Neuronal stem cell (in vitro differentiated cells): ENCODE measurements at places on chromosomes 3 and 15.

DNA sequence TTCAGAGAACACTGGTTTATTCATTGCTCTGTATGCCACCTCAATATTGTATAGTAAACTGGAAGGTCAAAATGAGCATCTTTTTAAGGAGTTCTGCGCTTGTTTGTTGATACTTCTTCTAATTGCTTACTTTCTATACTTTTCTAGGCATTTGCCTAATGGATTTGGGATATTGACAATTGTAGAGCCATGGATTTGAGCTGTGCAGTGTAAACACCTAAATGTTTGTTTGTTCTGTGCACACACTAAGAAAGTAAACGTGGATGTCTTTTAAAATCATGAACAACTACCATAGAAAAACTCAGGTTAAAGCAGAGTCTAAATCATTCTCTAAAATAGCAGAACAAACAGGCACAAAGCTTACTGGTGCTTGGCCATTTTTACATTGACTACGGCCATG is 436.6 kb upstream of the GBE1 start:
- DNase-seq = no peak

DNA sequence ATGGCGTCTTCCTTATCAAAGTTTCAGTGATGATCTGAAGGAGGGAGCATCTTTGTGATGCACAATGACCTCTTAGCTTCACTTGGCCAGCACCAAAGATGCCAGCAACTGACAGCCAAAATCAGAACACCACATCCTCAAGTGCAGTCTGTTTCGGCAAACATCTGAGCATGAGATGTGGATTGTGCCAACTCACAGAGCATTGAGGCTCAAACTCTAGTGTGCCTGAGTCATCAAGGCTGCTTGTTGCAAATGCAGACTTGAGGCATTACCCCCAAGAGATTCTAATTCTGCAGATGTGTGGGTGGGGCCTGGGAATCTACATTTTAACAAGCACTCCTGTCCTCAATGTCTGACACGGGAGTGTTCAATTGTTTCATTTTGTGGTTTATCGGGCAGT is 35.8 kb downstream of the ABHD5 start:
- no peak for DNase-seq

- DNase-seq = no peak
Measured at GRCh38 chr3:28124882-28125281, 116.5 kb upstream of the CMC1 start.

DNA sequence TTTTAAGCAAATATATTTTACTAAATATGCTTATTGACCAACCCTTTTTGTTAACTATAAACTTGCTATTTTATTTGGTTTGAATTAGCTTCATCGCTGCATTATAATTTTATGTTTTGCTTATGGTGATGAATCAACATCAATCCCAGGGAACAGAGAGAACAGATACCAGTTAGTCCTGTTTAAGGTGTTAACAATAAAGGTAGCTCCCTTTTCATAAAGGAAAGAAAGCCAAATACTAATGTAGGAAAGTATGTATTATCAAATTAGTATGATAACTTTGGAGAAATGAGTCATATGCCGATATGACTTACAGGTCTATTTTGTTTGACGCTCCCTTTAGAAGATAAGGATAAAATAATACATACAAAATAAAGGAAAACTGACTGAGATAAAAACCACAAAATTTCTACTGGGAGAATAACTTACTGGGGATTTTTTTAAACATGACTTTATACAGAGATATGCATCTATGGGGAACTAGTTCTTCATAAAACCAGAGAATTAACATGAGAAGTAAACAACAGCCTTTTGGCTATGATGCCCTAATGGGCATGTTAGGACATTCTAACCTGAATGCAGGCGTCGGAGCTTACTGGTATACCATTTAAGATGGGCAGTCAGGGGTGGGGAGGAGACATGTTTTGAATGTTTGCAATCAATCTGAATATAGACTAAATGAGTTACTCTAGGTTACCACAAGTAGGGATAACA is 4.5 kb downstream of the OR5K2 start:
- no peak for DNase-seq

GRCh38 chr15:64490598-64491259 is 30.4 kb downstream of the ZNF609 start:
- DNase-seq = no peak

DNA sequence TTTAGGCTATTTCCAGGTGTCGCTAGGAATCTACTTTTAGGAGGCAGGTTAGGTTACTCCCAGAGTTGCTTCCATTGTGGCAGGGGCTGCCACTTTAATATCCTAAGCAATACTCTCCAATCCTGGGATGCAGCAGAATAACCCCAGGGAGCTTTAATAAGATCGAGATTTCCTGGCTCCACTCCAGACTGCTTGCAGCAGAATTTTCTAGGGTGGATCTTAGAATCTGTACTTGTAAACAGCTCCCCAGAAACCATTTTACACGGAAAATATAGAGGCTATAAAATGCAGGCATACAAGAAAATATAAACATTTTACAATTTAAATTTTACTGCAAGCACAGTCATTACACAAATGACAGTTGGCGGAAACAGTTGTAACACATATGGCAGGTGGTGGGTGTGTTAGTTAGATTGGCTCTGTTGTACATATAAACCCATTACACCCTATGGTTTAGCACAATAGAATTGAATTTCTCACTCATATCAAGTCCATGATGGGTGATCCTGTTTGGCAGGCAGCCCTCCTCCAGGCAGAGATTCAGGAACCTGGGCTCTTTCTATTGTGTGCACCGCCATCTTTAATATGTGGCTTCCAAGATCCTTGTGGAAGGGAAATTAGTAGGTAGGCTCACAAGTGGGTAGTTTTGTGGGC is 35.0 kb upstream of the TNFAIP8L3 start:
- no peak for DNase-seq

DNA sequence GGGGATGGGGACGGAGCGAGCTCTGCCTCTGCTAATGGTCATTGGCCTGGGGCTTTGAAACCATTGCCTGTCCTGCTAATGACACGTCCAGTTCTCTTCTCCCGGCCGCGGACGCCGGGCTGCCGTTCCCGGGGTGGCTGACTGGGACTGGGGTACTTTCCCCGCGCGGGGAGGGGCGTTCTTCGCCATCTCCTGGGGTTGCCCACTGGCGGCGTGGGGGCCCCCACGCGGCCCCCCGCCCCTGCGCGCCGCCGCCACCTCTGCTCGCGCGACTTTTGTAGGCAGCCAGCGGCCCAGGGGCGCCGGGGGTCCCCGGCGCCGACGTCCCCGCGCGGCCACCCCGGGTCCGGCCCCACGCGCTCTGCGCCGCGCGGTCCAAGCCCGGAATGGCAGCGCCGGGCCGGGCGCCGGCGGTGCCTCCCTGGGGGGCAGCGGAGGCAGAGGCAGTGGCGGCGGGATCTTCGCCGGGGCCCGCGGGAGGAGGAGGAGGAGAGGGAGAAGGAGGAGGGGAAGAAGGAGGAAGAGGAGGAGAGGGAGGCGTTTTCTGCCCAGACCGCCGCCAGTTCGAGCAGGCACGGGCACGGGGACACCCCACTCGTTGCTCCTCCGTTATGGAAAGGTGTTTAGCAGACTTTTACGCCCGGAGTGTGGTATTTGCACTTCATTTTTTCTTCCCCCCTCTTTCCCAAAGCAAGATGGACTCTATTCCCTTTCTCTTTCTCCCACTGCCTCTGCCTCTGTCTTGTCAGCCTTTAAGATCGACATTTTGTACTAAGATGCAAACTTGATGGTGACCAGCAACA is 2.3 kb downstream of the BBX start:
- DNase-seq = peak; percentile 37

DNA sequence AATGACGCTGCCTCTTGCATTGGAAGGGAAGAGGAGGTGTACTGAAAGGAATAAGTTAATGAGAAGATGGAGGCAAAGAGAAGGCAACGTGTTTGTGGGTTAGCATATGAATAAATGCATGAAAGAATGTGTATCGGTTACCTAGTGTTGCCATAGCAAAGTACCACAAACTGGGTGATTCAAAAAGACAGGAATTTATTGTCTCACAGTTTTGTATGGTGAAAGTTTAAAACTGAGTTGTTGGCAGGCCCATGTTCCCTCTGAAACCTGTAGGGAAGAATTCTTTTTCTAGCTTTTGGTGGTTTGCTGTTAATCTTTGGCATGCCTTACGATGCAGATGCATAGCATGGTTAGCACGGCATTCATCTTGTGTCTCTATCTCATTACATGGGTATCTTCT is 729.9 kb downstream of the MECOM start:
- DNase-seq = no peak

DNA sequence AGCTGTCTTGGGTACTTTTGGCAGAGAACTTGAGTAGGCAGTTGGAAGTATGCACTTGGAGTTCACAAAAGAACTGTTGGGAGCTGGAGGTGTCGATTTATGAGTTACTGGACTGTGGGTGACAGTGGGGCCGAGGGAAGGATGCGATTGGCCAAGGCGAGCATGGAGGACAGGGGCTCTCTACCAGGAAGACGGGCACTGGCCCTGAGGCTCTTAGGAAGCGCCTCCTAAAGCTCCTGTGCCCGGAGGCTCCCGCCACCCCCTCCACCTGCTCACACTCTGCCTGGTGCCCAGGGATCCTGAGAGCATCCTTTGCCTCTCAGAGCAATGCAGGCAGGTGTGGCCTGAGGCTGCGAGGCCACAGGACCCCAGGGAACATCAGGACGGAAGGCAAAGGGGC is 69.0 kb downstream of the CRTC3 start:
- DNase-seq = no peak

GRCh38 chr3:183213415-183214276 is 39.4 kb upstream of the B3GNT5 start:
- no peak for DNase-seq

DNA sequence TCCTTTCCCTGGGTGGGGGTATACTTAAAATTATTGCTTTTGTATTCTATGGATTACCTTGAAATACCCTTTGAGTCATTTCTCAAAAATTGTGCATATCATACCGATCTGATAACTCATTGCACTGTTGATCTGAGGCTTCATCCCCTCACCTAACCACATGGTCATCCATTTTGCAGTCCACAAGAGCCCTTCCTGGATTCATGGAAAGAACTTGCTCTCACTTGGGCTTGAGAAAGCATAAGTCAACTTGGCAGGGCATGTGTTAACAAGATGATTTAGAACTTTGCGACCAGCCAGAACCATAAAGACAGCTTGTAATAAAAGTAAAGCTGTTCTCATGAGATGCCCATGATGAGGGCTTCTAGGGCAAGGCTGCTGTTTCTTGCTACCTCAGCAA is 22.2 kb downstream of the MME start:
- DNase-seq = no peak

DNA sequence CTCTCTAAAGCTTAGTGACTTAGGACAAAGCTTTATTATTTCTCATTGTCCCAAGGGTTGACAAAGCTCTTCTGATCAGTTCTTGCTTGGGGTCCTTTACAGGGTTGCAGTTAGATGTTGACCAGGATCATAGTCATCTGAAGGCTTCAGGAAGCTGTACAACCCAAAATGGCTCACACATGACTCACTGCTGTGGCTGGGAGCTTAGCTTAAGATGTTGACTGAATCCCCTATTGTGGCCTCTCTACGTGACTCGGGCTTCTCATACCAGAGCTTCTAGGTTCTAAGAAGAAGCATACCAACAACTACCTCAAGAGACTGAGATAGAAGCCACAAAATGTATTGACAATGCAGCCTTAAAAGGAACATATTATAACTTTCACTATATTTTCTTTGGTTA is 569.6 kb upstream of the ROBO2 start:
- DNase-seq = no peak

GRCh38 chr3:4067893-4068292 is 235.3 kb upstream of the SETMAR start:
- DNase-seq = no peak

DNA sequence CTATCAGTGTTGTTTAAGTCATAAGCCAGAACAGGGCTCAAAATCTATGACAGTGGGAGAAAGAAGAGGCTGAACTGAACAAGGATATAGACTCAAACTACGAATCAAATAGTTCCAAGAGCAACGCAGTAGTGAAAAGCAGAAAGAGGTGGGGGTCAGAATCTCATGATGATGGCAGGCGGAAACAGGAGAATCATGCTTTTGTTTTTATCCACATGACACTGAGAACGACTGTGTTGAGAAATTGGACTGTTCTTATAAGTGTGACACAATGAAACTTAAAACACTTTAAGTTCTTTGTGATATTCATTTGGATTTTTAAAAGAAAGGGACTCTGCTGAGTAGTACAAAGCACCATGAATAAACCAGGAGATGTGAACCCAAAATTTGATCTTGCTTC is 309.4 kb downstream of the ULK4 start:
- DNase-seq = no peak

- no peak for DNase-seq
Measured at GRCh38 chr3:6825524-6825923, 35.4 kb upstream of the GRM7 start.

DNA sequence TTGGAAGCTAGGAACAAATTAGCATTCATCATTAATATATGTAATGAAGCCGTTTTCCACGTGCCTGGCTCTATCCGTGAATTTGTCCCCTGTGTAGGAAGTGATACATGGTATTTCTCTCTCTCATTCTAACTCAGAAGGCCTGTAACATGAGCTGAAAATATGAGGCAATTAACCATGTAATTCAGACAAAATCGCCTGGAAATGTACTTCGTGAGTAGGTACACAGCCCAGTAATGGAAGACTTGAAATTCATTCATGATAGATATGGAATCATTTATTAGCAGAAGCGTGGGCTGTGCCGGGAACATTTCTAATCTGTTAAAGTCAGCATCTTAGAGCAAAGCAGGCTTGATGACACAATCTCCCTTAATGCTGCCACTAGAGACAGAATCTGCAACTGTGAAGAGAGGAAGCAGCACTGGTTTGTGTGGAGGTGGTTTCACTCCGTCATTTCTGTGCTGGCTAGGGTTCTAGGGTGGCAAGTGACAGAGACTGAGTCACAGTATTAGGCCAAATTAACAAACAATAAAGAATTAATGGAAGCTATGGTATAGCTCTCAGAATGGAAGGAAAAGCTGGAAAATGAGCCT is 225.0 kb upstream of the PROK2 start:
- DNase-seq = no peak

- no peak for DNase-seq
Measured at GRCh38 chr15:63517628-63518027, 13.2 kb downstream of the USP3 start.

- DNase-seq = no peak
Measured at GRCh38 chr3:194067949-194068362, 68.0 kb upstream of the HES1 start.

- DNase-seq = no peak
Measured at GRCh38 chr3:70011582-70011981, 12.0 kb downstream of the SAMMSON start.

DNA sequence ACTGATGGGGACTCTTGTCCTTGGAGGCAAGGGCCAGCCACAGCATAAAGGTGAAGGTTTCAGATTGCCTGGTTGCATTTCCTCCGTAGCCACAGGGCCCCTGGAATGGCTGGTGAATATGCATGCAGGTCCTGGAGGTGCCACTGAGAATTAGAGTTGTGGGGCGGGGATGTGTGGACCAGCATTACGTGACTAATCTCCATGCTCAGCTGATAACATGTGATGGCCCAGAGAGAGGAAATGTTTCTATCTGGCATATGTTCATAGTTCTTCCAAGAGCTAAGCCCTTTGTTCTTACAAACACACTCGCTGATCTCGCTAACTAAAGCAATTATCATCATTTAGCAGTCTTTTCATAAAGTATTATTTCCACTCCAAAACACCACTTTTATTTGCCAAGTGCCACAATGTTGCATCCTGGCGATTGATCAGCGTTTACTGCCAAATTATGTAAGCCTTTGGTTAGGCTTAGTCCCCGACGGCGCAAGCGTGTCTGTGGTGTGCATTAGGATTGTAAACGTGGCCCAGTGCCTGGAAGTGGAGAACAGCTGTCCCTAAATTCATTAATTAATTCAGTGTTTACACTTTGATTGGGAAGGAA is 55.9 kb downstream of the CGNL1 start:
- no peak for DNase-seq

GRCh38 chr3:97658668-97659285 is 105.8 kb upstream of the ARL6 start:
- DNase-seq = peak; percentile 14

GRCh38 chr15:57476533-57476975 is 100.2 kb downstream of the CGNL1 start:
- DNase-seq = no peak
